ENCODE measurements at places on chromosomes 3 and 15. TPM values are rescaled to one million over a fixed set of nuclear protein-coding genes. Genes with fewer than 3 reads are reported as not detected.

DNA sequence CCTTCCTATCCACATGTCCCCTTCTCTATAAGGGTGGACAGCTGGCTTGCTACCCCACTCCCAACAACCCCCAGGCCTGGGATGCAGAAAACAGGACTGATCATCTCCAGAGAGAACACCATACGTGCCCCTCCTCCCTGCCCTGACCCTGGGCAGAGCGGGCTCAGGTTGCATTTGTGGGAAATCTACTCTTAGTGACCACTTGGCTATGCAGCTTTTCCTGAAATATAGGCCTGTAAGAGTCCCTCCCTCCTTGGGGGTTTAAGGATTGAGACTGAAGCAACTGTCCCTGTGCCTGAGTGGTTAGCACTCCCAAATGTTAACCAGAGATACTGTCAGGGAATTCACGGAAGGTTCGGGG lies 11.7 kb downstream of the SH2D7 start:
- H3K27ac ChIP-seq: no peak overlapping the region
- DNase-seq: no peak
- H3K36me3 ChIP-seq: no peaks in the 10 kb centered on the region
- no peaks in the 10 kb centered on the region for H3K4me1 ChIP-seq

DNA sequence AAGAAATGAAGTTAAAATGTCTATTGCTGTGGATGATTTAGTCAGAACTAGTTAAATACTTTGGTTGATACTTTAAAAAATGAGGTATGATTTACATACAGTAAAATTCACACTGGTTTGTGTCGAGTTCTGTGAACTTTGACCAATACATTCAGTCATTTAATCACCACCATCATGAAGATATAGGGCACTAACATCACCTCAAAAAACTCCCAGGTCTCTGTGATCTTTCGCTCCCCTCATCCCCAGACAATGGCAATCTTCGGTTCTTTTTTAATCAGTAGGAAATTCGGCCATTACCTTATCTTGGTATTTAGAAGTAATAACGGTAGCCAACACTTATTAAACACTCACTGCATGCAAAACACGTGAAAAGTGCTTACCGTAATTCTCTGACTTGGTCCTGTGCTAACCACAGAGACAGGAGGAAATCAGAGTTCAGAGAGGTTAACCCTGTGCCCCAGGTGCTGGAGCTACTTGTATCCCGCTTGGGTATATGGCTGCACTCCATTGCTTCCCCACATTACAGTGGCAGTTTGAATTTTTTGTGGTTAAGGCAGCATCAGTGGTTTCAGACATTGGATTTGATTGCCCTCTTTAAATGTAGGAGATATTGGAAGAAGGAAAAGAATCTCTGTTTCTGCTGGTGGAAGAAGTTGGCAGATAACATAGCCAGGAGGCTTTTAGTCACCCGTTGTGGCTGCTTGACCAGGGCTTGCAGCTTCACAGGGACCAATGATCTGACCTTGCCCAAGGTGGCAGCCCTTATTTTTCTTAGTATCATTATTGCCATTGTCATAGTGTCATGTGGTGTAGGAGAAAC lies 4.2 kb downstream of the PLCL2 start:
- no peaks in the 10 kb centered on the region for H3K27me3 ChIP-seq
- DNase-seq: no peak
- H3K4me1 ChIP-seq: peaks cover 6% of the 10 kb centered on the region
- H3K36me3 ChIP-seq: no peaks in the 10 kb centered on the region

GRCh38 chr3:134447351-134447750 lies 38.4 kb downstream of the ANAPC13 start:
- no peak for DNase-seq
- peaks cover 31% of the 10 kb centered on the region for H3K4me1 ChIP-seq
- H3K4me3 ChIP-seq: no peak overlapping the region
- no peaks in the 10 kb centered on the region for H3K27me3 ChIP-seq
- H3K36me3 ChIP-seq: no peaks in the 10 kb centered on the region

The ANKRD63 gene
- total RNA-seq: not detected

The PHLDB2 gene
- total RNA-seq: 34.7 TPM

- H3K4me1 ChIP-seq: no peaks in the 10 kb centered on the region
- no peak overlapping the region for H3K27ac ChIP-seq
- H3K27me3 ChIP-seq: no peaks in the 10 kb centered on the region
- no peak for DNase-seq
Observed at GRCh38 chr15:97783240-97783639, 177.3 kb upstream of the ARRDC4 start.

DNA sequence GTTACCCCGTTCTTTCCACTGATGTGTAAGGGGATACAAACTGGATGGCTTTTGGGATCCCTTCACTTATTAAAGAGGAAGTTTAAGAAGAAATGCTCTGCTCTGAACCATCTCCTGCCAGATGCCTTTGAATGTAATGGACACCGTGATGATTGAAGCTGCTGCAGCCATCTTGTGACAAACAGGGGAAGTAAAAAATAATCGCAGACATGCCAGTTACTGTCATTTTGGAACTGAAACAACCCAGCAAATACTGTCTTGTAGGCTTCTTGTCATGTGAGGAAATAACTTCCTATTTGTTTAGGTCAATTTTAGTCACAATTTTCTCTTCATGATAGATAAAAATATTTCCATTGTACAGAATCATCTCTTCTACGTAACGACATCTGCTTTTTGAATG lies 224.0 kb downstream of the CHL1 start:
- no peak overlapping the region for H3K27ac ChIP-seq
- H3K36me3 ChIP-seq: no peaks in the 10 kb centered on the region
- H3K27me3 ChIP-seq: no peaks in the 10 kb centered on the region
- no peak for DNase-seq
- H3K4me3 ChIP-seq: no peak overlapping the region

- H3K27ac ChIP-seq: no peak overlapping the region
- no peaks in the 10 kb centered on the region for H3K36me3 ChIP-seq
- H3K27me3 ChIP-seq: no peaks in the 10 kb centered on the region
- no peak overlapping the region for H3K4me3 ChIP-seq
- DNase-seq: no peak
Observed at GRCh38 chr15:83899670-83900069, 245.7 kb downstream of the ADAMTSL3 start.

DNA sequence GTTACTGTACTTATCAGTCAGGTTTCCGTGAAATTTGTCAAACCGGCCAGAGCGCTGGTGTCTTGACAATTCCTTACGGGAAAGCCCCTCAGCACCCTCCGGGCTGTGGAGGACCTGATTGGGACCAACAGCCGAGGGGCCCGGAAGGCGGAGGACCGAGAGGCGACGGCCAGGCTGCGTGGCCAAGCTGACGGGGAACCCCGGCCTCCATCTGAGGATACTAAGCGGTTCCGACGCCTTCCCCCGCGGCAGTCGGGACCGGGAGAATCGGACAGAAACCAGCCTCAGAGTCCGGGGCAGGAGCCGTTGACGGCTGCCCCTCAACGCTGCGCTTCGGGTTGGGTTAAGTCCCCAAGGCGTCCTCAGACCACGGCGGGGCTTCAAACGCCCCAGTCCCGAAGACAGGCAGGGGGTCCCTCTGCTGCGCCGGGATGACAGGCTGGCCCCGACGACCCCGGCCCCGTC lies 499 bp downstream of the ALDH1A2 start:
- DNase-seq: peak; percentile 4
- no peak overlapping the region for H3K4me3 ChIP-seq
- H3K27me3 ChIP-seq: peaks cover 26% of the 10 kb centered on the region
- H3K36me3 ChIP-seq: no peaks in the 10 kb centered on the region

GRCh38 chr3:140453750-140454149 lies 224.1 kb upstream of the TRIM42 start:
- no peaks in the 10 kb centered on the region for H3K36me3 ChIP-seq
- no peak overlapping the region for H3K27ac ChIP-seq
- no peaks in the 10 kb centered on the region for H3K4me1 ChIP-seq
- no peaks in the 10 kb centered on the region for H3K27me3 ChIP-seq
- H3K4me3 ChIP-seq: no peak overlapping the region
- DNase-seq: no peak

DNA sequence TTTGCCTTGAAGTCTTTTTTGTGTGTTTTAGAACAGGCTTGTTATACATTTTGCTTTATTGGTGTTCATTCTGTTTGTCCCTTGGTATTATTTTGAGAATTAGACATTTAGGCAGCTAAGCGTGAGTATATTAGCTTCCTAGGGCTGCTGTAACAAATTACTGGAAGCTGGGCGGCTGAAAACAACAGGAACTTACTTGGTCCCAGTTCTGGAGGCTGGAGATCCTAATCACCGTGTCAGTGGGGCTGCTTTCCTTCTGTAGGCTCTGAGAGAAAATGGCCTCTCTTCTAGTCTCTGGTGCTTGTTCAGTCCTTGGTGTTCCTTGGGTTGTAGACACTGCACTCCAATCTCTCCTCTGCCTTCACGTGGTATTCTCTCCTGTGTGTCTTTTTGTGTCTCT lies 142.3 kb downstream of the KLHL25 start:
- H3K4me3 ChIP-seq: no peak overlapping the region
- no peaks in the 10 kb centered on the region for H3K27me3 ChIP-seq
- no peak for DNase-seq

DNA sequence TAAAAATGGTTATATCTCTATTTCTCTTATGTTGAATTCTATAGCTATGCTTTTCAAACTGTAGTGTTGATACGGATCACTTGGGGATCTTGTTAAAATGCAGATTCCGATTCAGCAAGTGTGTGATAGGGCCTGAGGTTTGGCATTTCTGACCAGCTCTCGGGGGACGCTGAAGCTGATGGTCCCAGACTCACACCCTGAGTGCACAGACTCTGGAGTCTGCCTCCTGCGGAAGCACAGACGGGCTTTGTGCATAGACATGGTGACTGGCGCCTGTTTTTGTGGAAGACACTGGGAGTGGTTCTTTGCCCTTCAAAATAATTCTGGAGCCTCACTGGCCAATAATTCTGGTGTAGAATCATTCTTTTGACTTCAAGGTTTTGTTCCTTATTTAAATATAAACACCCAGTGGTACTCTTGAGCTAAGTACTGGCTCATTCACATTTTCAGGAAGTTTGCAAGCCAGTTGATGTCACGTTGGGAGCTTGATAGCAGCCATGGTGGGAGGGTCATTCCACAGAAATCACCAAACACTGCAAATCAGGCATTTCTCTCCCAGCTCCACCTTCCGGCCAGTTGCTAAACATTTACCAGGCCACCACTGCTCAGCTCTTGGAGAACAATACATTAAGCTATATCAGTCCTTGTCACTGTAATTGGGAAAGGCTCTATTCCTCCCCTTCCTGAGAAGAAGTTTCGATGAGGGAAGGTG lies 19.2 kb downstream of the CLDN11 start:
- no peaks in the 10 kb centered on the region for H3K27me3 ChIP-seq
- no peaks in the 10 kb centered on the region for H3K36me3 ChIP-seq
- H3K4me1 ChIP-seq: no peaks in the 10 kb centered on the region
- no peak overlapping the region for H3K27ac ChIP-seq
- DNase-seq: no peak
- no peak overlapping the region for H3K4me3 ChIP-seq

DNA sequence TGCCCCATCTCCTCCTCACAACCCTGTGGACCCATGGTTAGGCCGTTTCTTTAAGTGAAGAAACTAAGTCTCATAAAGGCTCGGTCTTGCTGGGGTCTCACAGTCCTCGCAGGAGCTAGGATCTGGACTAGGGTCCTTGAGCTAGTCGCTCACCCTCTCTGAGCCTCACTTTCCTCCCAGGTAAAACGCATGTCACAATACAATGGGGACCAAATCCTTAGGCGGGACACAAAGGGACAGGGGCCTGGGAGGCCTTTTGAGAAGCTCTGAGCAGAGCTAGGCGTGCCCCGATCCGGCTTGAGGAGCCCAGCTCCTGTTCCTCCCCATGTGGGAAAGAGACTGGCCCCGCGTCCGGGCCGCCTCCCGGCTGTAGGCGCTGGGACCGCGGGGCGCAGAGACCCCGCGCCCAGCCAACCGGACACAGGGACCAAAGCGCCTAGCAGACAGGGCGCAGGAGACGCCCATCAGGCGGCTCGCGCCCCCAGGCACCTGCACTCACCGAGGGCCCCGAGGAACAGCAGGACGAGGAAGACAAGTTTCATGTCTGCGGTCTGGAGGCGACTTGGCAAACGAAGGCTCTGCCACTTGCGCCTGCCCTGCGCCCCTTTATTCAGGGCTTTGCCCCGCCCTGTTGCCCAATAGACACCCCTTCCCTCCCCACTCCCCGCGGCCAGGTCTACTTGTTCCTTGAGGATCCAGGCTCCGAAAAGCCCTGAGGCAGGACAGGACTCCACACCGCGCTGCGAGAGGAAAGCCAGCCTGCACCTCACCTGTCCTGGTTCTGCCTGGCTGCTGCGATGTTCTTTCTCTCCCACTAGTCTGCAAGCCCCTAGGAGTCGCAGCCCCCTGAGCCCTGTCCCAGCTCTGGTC lies at the start of gene LTF:
TSS of gene LTF (minus strand) at position 580 of the 870 bp plus-strand sequence. CDS start at position 542, 38 bp downstream.
- no peaks in the 10 kb centered on the region for H3K27me3 ChIP-seq
- H3K4me1 ChIP-seq: peaks cover 52% of the 10 kb centered on the region
- no peaks in the 10 kb centered on the region for H3K36me3 ChIP-seq
- no peak for DNase-seq

The NANOGP8 gene
- 2.0 TPM for total RNA-seq

The CLDN18 gene
- not detected for total RNA-seq

- H3K4me3 ChIP-seq: no peak overlapping the region
- H3K27ac ChIP-seq: no peak overlapping the region
- no peaks in the 10 kb centered on the region for H3K36me3 ChIP-seq
Observed at GRCh38 chr3:154852515-154852914, 227.6 kb upstream of the MME start.

- H3K27me3 ChIP-seq: no peaks in the 10 kb centered on the region
- H3K4me3 ChIP-seq: no peak overlapping the region
- DNase-seq: no peak
- no peak overlapping the region for H3K27ac ChIP-seq
- H3K4me1 ChIP-seq: no peaks in the 10 kb centered on the region
Observed at GRCh38 chr3:45778761-45779201, 17.6 kb downstream of the SLC6A20 start.

The A4GNT gene
- total RNA-seq: not detected

The XYLB gene
- 1.7 TPM for total RNA-seq

The ITIH1 gene
- not detected for total RNA-seq

Measured in thyroid gland (tissue), 4 donors.